HFFc6 (cell line): ENCODE measurements at places on chromosomes 5 and 9. TPM values are rescaled to one million over a fixed set of nuclear protein-coding genes. Genes with fewer than 3 reads are reported as not detected.
A peak's percentile ranks its signal among the peaks of the same experiment; 100 is the strongest.

Gene NEUROG1
- not detected in 3 replicates for total RNA-seq

Gene OR13C4
- not detected in 2 replicates for total RNA-seq

Gene SLC46A2
- total RNA-seq = not detected in 3 replicates

Gene DMRT3
- not detected in 2 replicates for total RNA-seq

- DNase-seq = no peak
These were observed 165.1 kb downstream of the TLR4 start for GRCh38 chr9:117869287-117869686.

Gene MXD3
- 8.9 to 15.0 TPM (median 14.3 TPM) in 3 replicates for total RNA-seq

- DNase-seq = no peak
These were observed 215.5 kb upstream of the ACTBL2 start for GRCh38 chr5:57698086-57698485.

DNA sequence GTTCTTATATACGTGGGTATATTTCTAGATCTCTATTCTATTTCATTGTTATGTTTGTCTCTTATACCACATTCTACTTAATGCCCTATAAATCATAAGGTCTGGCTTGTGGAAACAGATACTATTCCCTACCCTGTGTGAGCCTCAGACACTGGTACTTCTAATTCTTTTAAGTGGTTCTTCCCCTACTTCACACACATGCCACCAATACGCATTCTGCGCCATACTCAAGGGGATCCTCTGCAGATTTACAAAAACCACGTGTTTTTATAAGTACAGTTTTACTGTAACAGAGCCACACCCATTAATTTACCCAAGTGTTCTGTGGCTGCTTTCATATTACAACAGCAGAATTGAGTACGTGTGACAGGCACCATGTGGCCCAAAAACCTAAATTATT, 195.6 kb downstream of the SAXO1 start:
- no peak for DNase-seq

DNA sequence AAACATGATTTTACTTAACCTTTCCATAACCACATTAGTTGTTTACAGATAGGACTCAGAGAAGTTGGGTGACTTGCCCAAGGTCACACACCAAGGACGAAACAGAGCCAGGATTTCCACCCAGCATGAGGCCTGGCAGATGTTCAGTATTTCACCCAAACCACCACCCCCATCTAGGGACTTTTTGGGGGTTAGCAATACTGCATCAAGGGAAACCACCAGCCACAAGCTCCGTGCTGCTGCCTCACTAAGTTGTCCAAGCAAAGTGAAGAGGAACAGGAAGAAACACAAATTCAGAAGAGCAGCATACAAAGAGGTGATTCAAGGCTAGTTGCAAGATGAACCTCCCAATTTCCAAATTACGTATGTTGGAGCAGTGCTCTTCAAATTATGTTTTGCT, 219.6 kb upstream of the RORB start:
- DNase-seq = no peak

DNA sequence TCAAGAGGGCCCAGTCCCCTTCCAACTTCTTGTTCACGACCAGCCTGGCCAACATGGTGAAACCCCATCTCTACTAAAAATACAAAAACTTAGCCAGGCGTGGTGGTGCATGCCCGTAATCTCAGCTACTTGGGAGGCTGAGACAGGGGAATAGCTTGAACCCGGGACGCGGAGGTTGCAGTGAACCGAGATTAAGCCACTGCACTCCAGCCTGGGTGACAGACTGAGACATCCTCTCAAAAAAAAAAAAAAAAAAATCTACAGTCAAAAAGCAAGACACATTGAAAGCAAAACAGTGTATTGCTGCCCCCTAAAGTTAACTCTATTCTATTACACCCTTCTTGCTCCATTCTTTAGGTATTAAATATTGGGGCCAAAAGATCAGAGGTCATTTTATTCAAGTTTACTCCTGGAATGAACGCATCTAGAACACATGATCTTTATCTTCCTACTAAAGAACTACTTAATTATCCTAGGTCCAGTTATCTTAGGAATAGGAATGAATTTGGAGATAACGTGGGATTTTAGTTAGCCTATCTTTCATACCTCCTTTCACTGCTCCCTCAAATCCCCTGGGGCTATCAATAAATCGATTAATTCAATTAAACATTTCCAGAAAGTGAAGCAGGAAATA, 2.4 kb downstream of the ATG12 start:
- DNase-seq = peak; percentile 47

Gene DROSHA
- 62.1 to 74.6 TPM (median 67.5 TPM) in 3 replicates for total RNA-seq

DNA sequence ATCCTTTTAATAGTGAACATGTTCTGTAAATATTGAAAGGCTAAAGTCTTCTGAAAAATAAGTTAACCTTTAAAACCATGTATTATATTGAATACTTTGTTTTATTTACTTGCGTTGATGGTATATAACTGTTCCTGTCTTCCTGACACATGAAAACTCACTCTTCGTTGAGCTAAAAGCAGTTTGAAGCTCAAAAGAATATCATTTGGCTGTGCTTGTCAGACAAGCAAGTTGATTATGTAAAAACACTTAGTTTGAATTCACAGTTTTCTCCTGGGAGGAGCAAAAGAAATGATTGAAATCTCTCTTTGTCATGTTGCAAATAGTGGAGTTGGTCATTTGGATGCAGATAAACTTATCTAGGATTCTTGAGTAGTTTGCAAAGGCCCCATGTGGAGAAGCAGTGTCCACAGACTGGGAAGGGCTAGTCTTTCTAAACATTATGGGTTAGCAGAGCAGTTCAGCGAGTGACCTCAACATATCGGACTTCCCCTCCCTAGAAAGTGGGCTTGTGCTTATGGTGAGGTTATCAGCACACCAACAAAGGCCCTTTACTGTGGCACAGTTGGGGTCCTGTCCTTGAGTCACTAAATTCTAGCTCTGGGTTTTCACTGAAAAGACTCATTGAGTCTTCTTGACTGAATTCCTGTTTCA, 290.4 kb downstream of the CSNK1G3 start:
- no peak for DNase-seq

DNA sequence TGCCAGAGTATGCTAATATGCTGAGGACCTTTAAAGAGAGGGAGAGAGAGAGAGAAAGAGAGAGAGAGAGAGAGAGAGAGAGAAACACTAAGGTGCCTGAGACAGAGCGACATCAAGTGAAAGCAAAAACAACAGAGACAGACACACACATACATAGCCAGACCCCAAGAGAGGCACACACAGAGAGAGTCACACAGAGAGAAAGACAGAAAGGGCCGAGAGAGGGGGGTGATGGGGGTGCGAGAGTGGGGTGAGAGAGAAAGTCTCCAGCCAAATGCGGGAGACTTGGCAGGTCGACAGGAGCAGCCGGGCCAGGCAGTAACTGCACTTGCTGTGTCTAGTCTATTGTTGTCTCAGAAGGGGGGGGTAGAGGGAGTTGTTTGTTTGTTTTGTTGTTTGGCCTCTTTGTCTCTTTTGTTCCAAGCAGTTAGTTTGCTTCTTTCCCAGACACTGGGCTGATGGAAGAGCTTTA, 30.1 kb upstream of the NFIB start:
- no peak for DNase-seq

Gene RMND5B
- total RNA-seq = 20.4 to 23.3 TPM (median 20.6 TPM) in 3 replicates

DNA sequence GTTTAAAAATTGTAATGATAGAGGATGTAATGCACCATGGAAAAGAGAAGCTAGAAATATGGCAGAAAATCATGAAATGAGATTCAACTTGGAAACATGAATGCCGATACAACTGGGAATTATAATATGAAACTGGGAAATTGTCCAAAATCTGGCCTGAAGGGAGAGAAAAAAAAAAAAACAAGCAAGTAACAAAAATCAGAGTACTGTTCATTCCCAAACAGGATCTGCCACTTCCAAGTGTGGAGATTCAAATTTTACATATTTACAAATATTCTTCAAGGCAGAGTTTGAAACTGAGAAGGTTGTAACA, 56.6 kb upstream of the MOCS2 start:
- DNase-seq = no peak

DNA sequence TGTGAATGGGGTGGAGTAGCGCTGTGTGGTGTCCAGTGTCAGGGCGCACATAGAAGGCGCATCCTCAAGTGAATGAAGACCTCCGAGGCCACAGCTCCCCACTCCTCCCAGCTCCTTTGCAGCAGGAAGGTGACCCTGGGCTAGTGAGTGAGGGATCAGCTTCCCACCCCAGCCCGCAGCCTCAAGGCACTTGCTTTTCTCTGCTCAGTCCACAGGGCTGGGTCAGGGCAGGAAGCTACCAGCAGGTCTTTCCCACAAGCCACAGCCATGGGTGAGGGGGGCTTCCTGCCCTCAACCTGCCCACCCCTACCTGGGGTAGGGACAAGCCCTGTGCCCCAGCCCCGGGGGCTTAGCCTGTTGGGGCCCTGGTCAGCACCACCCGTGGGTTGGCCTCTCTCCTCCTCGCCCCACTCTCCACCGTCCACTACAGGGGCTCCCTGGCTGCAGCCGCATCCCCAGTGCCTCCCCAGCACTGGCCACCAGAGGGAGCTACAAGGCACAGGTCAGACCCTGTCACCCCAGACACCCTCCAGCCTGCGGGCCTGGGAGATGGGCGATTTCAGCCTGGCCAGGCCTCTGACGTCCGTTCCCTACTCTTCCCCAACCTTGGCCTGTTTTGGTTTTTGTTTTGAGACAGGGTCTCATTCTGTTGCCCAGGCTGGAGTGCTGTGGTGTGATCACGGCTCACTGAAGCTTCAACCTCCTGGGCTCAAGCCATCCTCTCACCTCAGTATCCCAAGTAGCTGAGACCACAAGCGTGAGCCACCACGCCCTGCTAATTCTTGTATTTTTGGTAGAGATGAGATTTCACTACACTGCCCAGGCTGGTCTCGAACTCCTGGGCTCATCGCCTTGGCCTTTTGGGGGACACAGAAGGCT, 1.3 kb upstream of the ABCA2 start:
- DNase-seq = peak; percentile 26

Gene CARTPT
- total RNA-seq = not detected in 3 replicates

GRCh38 chr5:174354571-174354970, 309.1 kb downstream of the NSG2 start:
- no peak for DNase-seq

Gene FAT2
- total RNA-seq = not detected in 3 replicates

- peak; percentile 63 for DNase-seq
These were observed 59.9 kb downstream of the PBX3 start for GRCh38 chr9:125807079-125807478.

DNA sequence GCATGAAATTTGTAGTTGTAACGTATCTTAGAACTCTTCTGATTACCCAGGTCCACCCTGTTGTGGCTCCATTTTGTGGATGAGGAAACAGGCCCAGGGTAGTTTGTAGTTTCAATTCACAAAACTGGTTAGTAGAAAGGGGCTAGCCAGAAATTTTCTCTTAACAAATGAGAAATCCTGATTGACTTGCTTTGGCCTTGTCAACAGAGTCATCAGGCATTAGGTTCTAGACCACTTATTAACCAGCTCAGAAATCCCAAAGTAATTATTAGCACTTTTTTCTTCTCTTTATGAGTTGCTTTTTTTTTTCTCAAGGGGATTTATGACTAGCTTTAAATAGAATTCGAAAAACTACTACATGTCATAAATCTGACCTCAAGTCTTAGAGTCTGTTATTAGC, 160.2 kb downstream of the SH3GL2 start:
- no peak for DNase-seq

Gene TUSC1
- 0.27 to 3.2 TPM (median 0.46 TPM) in 3 replicates for total RNA-seq

DNA sequence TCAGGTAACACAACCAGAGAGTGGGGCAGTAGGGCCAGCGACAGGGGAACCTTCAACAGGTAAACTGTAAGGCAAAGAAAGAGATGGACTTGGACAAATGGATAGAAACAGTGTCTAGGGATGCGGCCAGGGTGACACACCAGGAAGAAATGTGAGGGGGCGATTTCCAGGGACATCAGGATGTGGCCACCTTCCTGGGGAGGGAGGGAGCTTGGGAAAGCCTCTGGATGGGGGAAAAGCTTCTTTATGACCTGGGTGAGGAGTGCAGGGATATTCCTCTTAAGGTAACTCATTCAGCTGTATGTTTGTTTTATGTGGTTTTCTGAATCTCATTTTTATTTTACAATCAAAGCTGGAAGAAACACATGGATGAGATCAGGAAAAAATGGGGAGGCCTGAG, 11.9 kb upstream of the NXNL2 start:
- DNase-seq = peak; percentile 29

GRCh38 chr5:112914584-112914983, 7.4 kb downstream of the REEP5 start:
- DNase-seq = peak; percentile 37

Gene GLRA1
- total RNA-seq = not detected in 3 replicates

DNA sequence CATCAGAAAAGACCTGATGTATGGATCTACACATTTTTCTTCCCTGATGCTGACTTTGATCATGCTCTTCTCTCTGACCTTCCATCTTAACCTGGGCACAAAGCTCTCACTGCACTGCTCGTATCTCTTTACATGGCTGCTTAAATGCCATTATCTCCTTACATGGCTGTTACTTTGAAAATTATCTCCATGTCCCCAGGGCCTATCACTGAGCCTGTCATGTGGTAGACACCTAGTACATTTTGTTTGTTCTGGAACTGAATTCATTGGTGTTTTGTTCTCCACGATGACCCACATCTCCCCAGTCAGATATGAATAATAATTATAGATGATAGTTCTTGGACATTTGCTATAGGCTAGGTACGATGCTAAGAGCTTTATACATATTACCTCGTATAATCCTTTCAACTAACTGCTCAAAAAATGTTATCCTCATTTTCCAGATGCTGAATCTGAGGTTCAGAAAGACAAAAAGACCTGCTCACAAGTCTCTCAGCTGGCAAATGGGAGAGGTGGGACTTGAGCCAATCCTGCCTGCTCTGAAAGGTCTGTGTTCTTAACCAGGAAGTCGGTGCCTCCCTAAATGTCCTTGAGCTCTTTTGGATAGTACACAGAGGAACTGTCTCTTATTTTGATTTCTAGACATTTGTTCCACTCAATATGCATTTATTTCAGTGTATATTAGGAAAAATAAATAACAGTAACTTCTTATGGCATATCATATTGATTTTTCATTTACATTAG, 9.8 kb upstream of the CPEB4 start:
- DNase-seq = no peak

DNA sequence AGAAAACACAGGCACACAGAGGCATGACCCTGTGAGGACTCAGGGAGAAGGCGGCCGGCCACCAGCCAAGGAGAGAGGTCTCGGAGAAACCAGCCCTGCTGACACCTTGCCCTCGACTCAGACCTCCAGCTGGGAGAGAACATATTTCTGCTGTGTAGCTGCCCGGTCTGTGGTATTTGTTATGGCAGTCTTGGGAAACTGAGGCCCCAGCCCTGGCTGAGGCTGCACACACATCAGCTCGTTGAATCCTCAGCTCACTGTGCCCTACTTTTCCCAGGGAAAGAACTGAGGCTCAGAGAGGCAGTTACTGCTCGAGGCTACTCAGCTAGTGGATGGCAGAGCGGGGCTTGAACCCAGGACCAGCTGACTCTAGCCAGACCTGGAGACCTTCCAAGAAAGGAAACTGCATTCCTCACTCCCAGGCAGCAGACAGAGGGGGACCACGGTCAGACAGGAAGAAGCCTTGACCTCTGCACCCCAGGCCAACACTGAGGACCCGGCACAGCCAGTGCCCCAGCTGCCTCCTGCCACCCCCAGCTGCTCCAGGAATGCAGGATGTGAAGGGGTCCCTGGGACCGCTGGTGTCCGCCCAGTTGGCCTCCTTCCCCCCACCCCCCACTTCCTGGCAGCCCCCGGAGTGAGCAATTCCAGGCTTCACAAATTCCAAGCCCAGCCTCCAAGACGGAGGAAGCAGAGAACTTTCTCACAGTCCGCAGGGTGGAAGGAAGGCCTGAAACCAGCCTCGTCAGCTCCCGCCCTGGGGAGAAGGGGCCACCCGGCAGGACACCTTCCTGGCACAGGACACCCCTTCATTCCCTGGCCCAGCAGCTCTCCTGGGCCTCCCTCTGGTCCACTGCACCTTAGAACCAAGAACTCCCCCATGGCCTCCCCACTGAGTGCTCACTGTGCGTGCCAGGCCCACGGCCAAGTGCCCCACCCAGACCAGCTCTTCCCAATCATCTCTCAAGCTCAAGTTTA, 69.9 kb downstream of the LRSAM1 start:
- DNase-seq = peak; percentile 70

- peak; percentile 17 for DNase-seq
These were observed 194.8 kb downstream of the FBXL7 start for GRCh38 chr5:15694696-15695214.
